ENCODE measurements at places on chromosomes 2 and 18.
A peak's percentile ranks its signal among the peaks of the same experiment; 100 is the strongest.

DNA sequence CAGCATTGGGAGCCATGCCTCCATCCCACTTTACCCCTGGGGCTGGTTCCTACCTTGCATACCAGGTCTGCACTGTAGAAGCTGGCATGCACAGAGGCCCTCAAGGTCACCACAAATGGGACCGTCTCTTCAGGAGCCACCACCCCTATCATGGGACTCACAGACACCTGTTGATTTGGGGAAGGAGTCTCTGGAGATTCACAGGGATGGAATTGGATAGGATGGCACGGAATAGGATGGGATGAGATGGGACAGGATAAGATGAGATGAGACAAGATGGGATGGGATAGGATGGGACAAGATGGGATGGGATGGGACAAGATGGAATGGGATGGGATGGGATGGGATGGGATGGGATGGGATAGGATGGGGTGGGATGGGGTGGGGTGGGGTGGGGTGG, 16.1 kb upstream of the CRYBA2 start:
- H3K36me3 ChIP-seq: no peaks in the 10 kb centered on the region
- DNase-seq: no peak
- H3K27ac ChIP-seq: no peak overlapping the region
- H3K27me3 ChIP-seq: peaks cover 83% of the 10 kb centered on the region
- H3K4me1 ChIP-seq: no peaks in the 10 kb centered on the region
- no peak overlapping the region for H3K4me3 ChIP-seq

DNA sequence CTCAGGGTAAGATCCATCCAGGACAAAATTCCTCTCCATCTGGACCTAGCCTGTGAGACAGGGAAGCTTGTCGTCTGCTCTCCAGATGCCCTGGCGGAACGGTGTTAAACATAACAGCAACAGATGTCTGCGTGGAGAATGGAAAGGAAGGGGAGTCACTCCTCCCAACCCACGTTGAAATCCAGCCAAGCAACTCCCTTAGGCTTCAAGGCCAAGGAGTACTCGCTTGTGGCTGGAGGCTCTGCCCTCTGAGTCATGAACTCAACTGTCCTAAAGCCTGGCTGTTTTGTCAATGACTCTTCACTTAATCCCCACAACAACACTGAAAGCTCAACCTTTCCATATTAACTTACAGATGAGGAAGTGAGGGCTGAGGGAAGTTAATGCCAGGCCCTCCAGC, 42.2 kb downstream of the TPO start:
- no peak for DNase-seq
- no peaks in the 10 kb centered on the region for H3K27me3 ChIP-seq
- no peak overlapping the region for H3K27ac ChIP-seq
- H3K4me3 ChIP-seq: no peak overlapping the region
- H3K36me3 ChIP-seq: no peaks in the 10 kb centered on the region

DNA sequence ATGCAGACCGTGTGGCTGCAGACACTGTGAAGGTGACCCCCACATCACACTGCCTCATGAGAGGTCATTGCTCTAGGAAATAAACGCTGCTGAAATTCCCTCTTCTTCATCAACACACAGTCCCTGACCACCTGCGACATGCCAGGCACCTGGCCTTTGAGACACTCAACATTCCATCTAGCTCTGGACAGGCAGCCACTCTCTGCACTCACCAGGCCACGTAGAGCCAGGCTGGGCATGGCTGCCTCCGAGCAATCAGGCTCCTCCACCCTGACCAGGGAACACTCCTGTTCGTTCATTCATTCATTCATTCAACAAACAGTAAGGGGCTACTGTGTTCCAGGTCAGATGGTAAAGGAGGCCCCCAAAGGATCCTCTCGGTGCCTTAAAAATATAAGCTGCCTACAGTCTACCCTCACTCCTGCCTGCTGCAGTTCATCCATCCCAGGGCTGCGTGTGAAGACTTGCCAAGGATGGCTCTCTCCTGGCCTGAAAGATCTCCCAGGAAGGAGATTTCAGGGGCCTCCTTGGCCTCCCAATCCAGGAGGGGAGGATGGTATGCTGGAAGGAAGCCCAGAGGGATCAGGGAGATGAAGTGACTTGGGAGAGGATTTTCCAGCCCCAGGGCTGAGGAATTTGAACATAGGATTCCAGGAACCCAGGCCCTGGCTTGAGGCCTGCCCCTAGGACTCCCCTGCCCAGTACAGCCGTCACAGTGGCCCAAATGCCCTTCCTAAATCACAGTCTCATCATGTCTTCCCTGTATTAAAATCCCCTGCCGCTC, 66.7 kb downstream of the TNS1 start:
- no peak overlapping the region for H3K27ac ChIP-seq
- no peak for DNase-seq

GRCh38 chr2:102632380-102633175, 13.2 kb downstream of the SLC9A2 start:
- H3K27me3 ChIP-seq: peaks cover 10% of the 10 kb centered on the region
- no peaks in the 10 kb centered on the region for H3K4me1 ChIP-seq
- no peaks in the 10 kb centered on the region for H3K36me3 ChIP-seq
- no peak for DNase-seq
- no peak overlapping the region for H3K27ac ChIP-seq

DNA sequence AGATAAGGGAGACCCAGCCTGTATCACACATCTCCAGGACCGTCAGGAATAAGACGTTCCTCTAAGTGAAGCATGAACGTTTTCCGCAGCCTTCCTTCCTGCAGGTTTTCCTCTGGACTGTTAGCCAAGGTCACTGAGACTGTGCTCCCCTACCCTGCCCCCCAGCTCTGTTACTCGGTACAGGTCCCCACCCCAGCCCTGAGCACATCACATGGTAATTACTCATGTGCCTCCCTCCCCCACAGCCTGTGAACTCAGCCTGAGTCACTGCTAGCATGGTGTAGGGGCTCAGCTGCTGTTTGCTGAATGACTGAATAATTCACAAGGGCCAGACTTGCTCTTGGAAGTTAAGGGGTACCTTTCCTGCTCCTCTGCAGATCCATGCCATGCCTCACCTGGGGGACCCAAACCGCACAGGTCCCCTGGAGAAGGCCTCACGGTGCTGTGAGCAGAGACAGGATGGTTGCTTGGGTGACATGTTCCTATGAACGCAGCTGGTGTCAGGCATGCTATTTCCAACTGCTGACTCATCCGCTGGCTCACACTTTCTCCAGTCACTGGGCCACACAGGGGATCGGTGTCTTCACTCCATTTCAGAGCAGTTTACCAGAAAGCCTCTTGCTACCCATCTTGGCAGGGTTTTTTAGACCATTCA, 88.2 kb downstream of the PLB1 start:
- peaks cover 8% of the 10 kb centered on the region for H3K27me3 ChIP-seq
- peaks cover 66% of the 10 kb centered on the region for H3K4me1 ChIP-seq
- peak overlapping the region; percentile 49 for H3K27ac ChIP-seq
- peaks cover 44% of the 10 kb centered on the region for H3K36me3 ChIP-seq

GRCh38 chr2:20382965-20383810, 32.5 kb upstream of the PUM2 start:
- H3K36me3 ChIP-seq: no peaks in the 10 kb centered on the region
- no peak overlapping the region for H3K27ac ChIP-seq
- peaks cover 18% of the 10 kb centered on the region for H3K27me3 ChIP-seq
- peaks cover 3% of the 10 kb centered on the region for H3K4me1 ChIP-seq
- DNase-seq: no peak
- H3K4me3 ChIP-seq: no peak overlapping the region

GRCh38 chr18:40011201-40011600, 1943.8 kb upstream of the PIK3C3 start:
- H3K4me3 ChIP-seq: no peak overlapping the region
- DNase-seq: no peak
- no peaks in the 10 kb centered on the region for H3K4me1 ChIP-seq
- H3K27me3 ChIP-seq: no peaks in the 10 kb centered on the region
